ENCODE measurements at places on chromosomes 2 and 18. TPM values are rescaled to one million over a fixed set of nuclear protein-coding genes. Genes with fewer than 3 reads are reported as not detected.

GRCh38 chr2:37340637-37341036 is 3.8 kb upstream of the QPCT start:
- no peak overlapping the region for H3K4me3 ChIP-seq
- H3K36me3 ChIP-seq: peaks cover 10% of the 10 kb centered on the region
- no peak for DNase-seq
- H3K27ac ChIP-seq: no peak overlapping the region

GRCh38 chr18:37709740-37710139 is 144.1 kb upstream of the CELF4 start:
- H3K27ac ChIP-seq: no peak overlapping the region
- H3K4me1 ChIP-seq: no peaks in the 10 kb centered on the region
- no peak for DNase-seq
- peaks cover 19% of the 10 kb centered on the region for H3K27me3 ChIP-seq
- H3K4me3 ChIP-seq: no peak overlapping the region

- no peak for DNase-seq
- H3K36me3 ChIP-seq: no peaks in the 10 kb centered on the region
- no peak overlapping the region for H3K4me3 ChIP-seq
Measured at GRCh38 chr2:60174146-60174545, 379.3 kb downstream of the BCL11A start.

DNA sequence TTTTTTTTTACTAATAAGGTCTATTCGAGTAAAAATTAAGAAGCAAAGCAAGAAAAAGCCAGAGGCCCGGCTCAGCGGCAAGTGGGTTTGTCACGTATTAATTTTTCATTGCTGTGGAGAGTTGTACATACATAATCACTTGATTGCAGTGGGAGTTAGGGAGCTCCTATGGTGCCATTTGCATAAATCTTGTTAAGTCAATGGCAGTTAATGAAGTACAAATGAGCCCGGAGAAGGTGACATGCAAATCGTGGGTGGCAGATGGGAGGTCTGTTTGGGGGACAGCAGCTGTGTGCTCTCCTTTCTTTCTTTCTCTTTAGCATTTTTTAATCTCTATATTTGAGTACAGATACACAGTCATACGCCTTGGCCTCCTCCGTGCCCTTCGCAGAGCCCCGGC is 317.0 kb downstream of the AGAP1 start:
- no peaks in the 10 kb centered on the region for H3K4me1 ChIP-seq
- no peaks in the 10 kb centered on the region for H3K27me3 ChIP-seq
- H3K4me3 ChIP-seq: no peak overlapping the region
- no peak for DNase-seq

The PTCD3 gene
- total RNA-seq: 113 TPM
